ENCODE measurements at places on chromosomes 11 and 22. TPM values are rescaled to one million over a fixed set of nuclear protein-coding genes. Genes with fewer than 3 reads are reported as not detected.

GRCh38 chr11:91421641-91422040, 803.0 kb upstream of the FAT3 start:
- DNase-seq = no peak

- no peak for DNase-seq
These were observed 24.3 kb downstream of the MYH9 start for GRCh38 chr22:36363349-36363981.

- DNase-seq = no peak
These were observed 17.0 kb upstream of the PANX1 start for GRCh38 chr11:94111660-94112059.

DNA sequence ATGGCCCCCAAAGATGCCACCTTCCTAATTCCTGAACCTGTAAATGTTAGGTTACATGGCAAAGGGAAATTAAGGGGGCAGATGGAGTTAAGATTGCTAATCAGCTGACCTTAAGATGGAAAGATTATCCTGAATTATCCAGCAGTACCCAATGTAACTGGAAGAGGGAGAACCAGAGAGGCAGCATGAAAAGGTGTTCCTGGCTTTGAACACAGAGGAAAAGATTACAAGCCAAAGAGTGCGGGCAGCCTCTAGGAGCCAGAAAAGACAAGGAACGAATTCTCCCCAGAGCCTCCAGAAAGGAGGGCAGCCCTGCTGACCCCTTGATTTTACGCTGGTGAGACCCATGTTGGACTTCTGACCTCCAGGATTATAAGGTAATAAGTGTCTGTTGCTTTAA, 15.1 kb upstream of the THRSP start:
- no peak for DNase-seq

GRCh38 chr11:3154001-3154599, 11.0 kb downstream of the OSBPL5 start:
- DNase-seq = no peak

GRCh38 chr11:7383406-7383805, 101.9 kb upstream of the OLFML1 start:
- DNase-seq = no peak

DNA sequence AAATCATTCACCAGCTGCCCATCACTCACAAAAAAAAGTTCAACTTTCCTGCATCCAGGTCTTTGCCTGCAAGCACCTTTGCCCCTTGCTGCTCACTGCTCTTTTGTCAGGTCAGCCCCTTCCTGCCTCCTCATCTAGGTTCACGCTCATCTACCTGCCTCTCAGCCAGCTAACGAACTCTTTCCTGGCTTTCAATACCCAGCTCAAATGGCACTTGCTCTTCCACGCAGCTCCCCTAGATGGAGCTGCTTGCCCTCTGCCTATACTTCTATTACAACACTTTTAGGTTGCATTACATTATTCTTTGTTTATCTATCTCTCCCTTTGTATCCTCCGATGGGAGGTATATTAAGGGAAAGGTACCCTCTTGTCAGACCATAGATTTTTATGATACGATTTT, 78.9 kb upstream of the TBCEL start:
- no peak for DNase-seq

GRCh38 chr22:49525801-49526535, 301.7 kb downstream of the BRD1 start:
- DNase-seq = no peak

- DNase-seq = no peak
These were observed 57.7 kb downstream of the BID start for GRCh38 chr22:17716529-17716928.

GRCh38 chr11:65808744-65809341, 22.0 kb downstream of the OVOL1 start:
- no peak for DNase-seq

DNA sequence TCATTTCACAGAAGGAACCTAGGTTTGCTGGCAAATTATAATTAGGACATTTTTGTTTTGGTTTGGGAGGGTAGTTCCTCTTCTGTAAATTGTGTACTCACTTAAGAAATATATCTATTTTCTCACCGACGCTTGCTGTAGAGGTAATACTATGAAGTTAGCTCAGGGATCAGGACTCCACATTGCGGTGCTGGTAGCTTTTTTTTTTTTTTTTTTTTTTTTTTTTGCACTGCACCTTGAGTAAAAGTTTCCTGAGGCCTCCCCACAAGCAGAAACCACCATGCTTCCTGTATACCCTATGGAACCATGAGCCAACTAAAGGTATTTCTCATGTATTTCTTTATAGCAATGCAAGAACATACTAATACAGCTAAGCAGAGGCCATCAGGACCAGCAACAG, 14.7 kb downstream of the UBTFL1 start:
- DNase-seq = no peak

DNA sequence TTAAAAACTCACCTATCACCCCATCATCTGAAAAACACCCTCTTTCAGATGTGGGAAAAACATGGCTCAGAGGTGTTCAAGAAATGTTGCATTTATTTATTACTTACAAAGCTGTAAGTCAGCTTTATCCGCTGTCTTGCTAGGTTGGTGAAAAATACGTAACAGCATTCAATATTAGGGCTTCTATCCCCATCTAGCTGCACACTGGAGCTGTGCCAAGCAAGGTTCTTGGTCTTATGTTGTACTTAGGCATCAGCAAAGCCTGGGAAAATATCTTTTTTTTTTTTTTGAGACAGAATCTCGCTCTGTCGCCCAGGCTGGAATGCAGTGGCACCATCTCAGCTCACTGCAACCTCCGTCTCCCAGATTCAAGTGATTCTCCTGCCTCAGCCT, 7.5 kb downstream of the SERPING1 start:
- DNase-seq = no peak

- DNase-seq = no peak
These were observed 87.2 kb downstream of the C11orf91 start for GRCh38 chr11:33613404-33613803.

Gene GRM5
- 0.14 TPM for total RNA-seq

Gene TSGA10IP
- not detected for total RNA-seq

Gene TST
- 49.6 TPM for total RNA-seq

Gene MUC5B
- total RNA-seq = not detected

Gene CRYBB2
- not detected for total RNA-seq

All from epithelial cell of proximal tubule (primary cell).